ENCODE measurements at places on chromosomes 7 and 10. TPM values are rescaled to one million over a fixed set of nuclear protein-coding genes. Genes with fewer than 3 reads are reported as not detected.

- DNase-seq: no peak
- H3K4me3 ChIP-seq: no peak overlapping the region
- H3K27me3 ChIP-seq: no peaks in the 10 kb centered on the region
These were observed 159.5 kb upstream of the ZMIZ1 start for GRCh38 chr10:78909221-78909620.

Gene GPR15LG
- total RNA-seq: not detected

Gene DOCK1
- 16.8 TPM for total RNA-seq

Gene PARD3
- total RNA-seq: 41.6 TPM

GRCh38 chr7:126957443-126957842, 295.3 kb downstream of the GRM8 start:
- H3K4me1 ChIP-seq: no peaks in the 10 kb centered on the region
- H3K36me3 ChIP-seq: no peaks in the 10 kb centered on the region
- no peaks in the 10 kb centered on the region for H3K27me3 ChIP-seq
- no peak overlapping the region for H3K4me3 ChIP-seq
- no peak for DNase-seq
- no peak overlapping the region for H3K27ac ChIP-seq

GRCh38 chr7:99997545-99998137, 17.8 kb upstream of the ZKSCAN1 start:
- H3K27ac ChIP-seq: peak overlapping the region; percentile 64
- H3K36me3 ChIP-seq: no peaks in the 10 kb centered on the region
- H3K27me3 ChIP-seq: no peaks in the 10 kb centered on the region
- no peak for DNase-seq

Gene SYNPO2L
- total RNA-seq: 230 TPM

DNA sequence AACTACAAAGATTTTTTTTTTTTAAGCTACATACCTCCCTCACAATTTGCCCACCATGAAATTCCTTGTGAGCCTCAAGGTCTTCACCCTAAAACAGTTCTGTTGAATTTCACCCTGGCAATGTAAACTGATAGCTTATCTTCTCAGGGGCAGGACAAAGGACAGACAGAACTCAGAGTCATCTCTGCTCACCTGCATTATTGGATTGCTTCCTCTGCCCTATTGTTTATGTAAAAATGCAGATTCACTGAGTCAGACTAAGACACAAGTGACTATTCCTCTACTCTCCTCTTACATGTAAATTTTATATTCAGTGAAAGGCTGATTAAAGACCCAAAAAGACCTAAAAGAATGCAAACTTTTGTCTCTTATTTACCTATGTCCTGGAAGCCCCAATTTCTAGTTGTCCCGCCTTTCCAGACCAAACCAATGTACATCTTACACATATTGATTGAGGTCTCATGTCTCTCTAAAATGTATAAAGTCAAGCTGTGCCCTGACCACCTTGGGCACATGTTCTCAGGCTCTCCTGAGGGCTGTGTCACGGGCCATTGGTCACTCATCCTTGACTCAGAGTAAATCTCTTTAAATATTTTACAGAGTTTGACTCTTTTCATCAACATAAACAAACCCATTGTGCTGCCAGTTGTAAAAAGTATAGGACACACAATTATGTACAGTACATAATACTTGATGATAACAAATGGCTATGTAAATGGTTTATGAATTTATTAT, 440.2 kb downstream of the HTR7 start:
- H3K27me3 ChIP-seq: no peaks in the 10 kb centered on the region
- H3K36me3 ChIP-seq: no peaks in the 10 kb centered on the region
- H3K4me1 ChIP-seq: no peaks in the 10 kb centered on the region
- no peak overlapping the region for H3K27ac ChIP-seq
- H3K4me3 ChIP-seq: no peak overlapping the region

Gene LMOD2
- 374 TPM for total RNA-seq

DNA sequence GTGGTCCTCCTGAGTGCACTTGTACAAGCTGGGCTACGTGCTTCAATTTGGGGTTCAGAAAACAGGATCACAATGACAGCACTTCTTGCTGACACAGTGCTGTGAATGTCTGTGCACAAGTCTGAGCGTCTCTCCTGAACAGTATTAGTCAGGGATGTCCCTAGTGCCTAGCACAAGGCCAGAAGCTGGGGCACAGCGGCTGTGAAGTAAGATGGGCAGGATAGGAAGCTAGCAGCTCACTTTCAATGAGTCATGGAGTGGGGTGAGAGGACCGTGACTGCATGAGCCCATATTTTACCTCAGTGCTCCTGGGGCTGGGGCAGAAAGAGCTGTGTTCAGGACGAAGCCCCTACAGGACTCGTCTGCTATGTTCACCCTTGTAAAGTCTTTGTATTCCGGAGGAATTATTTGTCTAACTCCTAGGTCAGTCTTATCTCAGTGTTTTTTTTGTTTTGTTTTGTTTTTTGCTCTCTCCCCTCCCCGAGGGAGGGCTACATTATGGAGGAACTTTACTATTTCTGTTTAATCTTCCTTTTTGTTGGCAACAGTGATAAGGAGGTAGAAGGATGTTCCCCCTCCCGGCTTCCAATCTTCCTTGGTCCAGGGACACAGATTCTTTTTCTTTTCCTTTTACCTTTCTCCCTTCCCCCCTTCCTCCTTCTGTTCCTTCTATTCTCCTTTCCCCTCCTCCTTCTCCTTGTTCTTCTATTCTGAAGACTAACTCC, 2.8 kb upstream of the LRMDA start:
- no peak for DNase-seq
- H3K27ac ChIP-seq: no peak overlapping the region
- H3K4me1 ChIP-seq: no peaks in the 10 kb centered on the region
- no peak overlapping the region for H3K4me3 ChIP-seq

GRCh38 chr7:156464339-156464738, 176.2 kb upstream of the RNF32 start:
- H3K4me3 ChIP-seq: no peak overlapping the region
- no peaks in the 10 kb centered on the region for H3K27me3 ChIP-seq
- DNase-seq: no peak
- H3K27ac ChIP-seq: no peak overlapping the region
- no peaks in the 10 kb centered on the region for H3K4me1 ChIP-seq
- no peaks in the 10 kb centered on the region for H3K36me3 ChIP-seq

Gene PTN
- total RNA-seq: 26.2 TPM

DNA sequence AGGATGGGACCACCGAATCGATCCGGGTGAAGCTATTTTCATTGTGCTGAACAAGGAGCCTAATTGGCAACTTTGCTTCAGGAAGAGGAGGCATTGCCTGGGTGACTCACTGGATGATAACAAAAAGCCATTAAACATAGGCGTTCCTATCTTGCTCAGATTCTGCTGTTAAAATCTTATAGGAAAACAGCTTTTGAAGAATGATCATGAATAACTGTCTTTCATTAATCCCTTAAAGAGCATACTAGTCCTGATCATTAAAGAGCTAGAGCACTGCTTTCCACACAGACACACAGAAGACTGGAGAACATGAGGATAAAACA, 174.2 kb upstream of the IMMP2L start:
- H3K27me3 ChIP-seq: no peaks in the 10 kb centered on the region
- H3K36me3 ChIP-seq: peaks cover 21% of the 10 kb centered on the region
- H3K27ac ChIP-seq: no peak overlapping the region
- no peaks in the 10 kb centered on the region for H3K4me1 ChIP-seq

Gene HOXA6
- total RNA-seq: not detected

- no peaks in the 10 kb centered on the region for H3K4me1 ChIP-seq
- no peak overlapping the region for H3K4me3 ChIP-seq
- H3K27me3 ChIP-seq: no peaks in the 10 kb centered on the region
- no peak overlapping the region for H3K27ac ChIP-seq
These were observed 68.4 kb upstream of the ADO start for GRCh38 chr10:62736168-62736546.

- no peak overlapping the region for H3K27ac ChIP-seq
- no peaks in the 10 kb centered on the region for H3K36me3 ChIP-seq
- no peaks in the 10 kb centered on the region for H3K27me3 ChIP-seq
- peak; percentile 58 for DNase-seq
These were observed 14.2 kb upstream of the PDCD4 start for GRCh38 chr10:110857265-110858171.

GRCh38 chr7:94562525-94562924, 52.9 kb downstream of the CASD1 start:
- H3K27ac ChIP-seq: no peak overlapping the region
- no peak overlapping the region for H3K4me3 ChIP-seq
- H3K4me1 ChIP-seq: no peaks in the 10 kb centered on the region

DNA sequence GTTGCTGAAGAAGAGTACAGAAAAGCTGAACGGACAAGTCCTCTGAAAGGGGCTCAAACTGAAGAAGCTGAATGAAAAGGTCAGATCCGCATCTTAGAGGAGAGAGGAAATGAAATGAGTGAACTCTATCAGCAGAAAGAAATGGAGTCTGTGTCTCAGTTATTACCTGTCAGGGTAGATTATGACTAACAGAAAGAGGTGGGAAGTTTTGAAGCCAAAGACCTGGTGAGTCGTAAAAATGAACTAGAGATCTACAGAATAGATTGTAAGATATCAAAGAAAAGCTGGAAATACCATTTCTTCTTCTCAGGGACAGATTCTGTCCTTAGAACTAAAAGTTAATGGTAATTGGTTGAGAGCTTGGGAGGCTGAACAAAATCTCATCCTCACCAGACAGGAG, 11.1 kb upstream of the MBL2 start:
- no peak overlapping the region for H3K27ac ChIP-seq
- no peaks in the 10 kb centered on the region for H3K36me3 ChIP-seq
- no peak overlapping the region for H3K4me3 ChIP-seq
- H3K4me1 ChIP-seq: no peaks in the 10 kb centered on the region
- no peak for DNase-seq

Gene HOXA10
- not detected for total RNA-seq

DNA sequence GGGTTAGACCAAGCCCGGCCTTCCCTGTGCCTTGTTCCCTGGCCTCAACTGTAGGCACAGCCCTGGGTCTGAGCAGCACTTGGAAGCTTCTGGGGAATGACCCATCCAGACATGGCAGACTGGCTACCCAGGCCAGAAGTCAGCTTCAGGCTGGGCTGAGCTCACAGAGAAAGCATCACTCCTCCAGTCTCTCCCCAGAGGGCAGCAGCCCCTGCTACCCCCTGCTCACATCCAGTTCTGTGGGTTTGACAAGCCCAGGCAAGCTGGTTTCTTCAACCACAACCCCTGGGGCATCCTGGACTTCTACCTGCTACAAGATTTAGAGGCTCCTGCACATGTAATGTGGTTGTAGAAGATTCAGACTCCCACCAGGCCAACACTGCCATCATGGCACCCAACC, 9.0 kb downstream of the C10orf71 start:
- H3K27ac ChIP-seq: no peak overlapping the region
- H3K36me3 ChIP-seq: peaks cover 3% of the 10 kb centered on the region
- no peak for DNase-seq
- peaks cover 27% of the 10 kb centered on the region for H3K4me1 ChIP-seq
- no peak overlapping the region for H3K4me3 ChIP-seq

Gene KCNMA1
- 2.3 TPM for total RNA-seq

- no peaks in the 10 kb centered on the region for H3K27me3 ChIP-seq
- no peak for DNase-seq
- H3K4me1 ChIP-seq: no peaks in the 10 kb centered on the region
- H3K4me3 ChIP-seq: no peak overlapping the region
- H3K36me3 ChIP-seq: no peaks in the 10 kb centered on the region
These were observed 307.9 kb downstream of the SNX13 start for GRCh38 chr7:17632384-17632783.

DNA sequence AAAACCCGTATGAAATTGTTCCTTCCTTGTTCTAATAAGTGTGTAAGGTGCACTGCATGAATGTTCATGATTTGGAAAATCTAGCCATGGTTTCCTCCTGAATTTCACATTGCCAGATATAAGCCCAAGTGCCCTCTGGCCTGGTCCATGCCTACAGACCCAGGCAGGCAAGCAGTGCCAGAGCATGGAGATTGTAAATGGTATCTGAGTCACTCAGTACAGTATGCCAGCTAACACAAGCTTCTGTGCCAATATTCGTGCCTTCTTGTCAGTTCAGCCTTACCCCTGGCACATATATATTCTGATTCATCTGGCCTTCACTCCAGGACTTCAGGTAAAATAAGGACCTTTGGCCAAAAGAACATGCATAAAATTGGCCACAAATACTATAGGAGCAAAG, 38.4 kb upstream of the PDE1C start:
- no peaks in the 10 kb centered on the region for H3K27me3 ChIP-seq
- no peak overlapping the region for H3K4me3 ChIP-seq
- no peaks in the 10 kb centered on the region for H3K36me3 ChIP-seq
- no peak overlapping the region for H3K27ac ChIP-seq
- H3K4me1 ChIP-seq: no peaks in the 10 kb centered on the region

GRCh38 chr7:133124974-133125373, 43.1 kb upstream of the CHCHD3 start:
- H3K27ac ChIP-seq: no peak overlapping the region
- H3K36me3 ChIP-seq: no peaks in the 10 kb centered on the region
- no peaks in the 10 kb centered on the region for H3K4me1 ChIP-seq
- no peak overlapping the region for H3K4me3 ChIP-seq
- DNase-seq: no peak
- no peaks in the 10 kb centered on the region for H3K27me3 ChIP-seq

- no peaks in the 10 kb centered on the region for H3K27me3 ChIP-seq
- DNase-seq: peak; percentile 61
- no peak overlapping the region for H3K27ac ChIP-seq
- H3K36me3 ChIP-seq: no peaks in the 10 kb centered on the region
- no peak overlapping the region for H3K4me3 ChIP-seq
- no peaks in the 10 kb centered on the region for H3K4me1 ChIP-seq
These were observed 32.0 kb upstream of the PLEKHA1 start for GRCh38 chr10:122342293-122343134.

DNA sequence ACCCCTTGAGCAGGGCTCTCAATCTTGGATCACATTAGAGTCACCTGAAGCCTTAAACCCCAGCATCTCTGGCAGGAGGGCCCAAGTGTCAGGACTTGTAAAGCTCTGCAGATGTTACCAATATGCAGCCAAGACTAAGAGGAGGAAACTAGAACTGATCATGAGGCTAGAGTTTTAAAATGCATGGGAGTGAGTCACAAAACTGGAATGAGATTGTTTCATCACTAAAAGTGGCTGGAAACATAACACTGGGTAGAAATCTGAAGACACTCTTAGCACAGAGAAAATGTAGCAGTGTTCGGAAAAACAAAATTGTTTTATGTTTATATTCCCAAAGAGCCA, 63.3 kb upstream of the GHITM start:
- no peaks in the 10 kb centered on the region for H3K27me3 ChIP-seq
- H3K36me3 ChIP-seq: no peaks in the 10 kb centered on the region
- H3K27ac ChIP-seq: peak overlapping the region; percentile 68
- DNase-seq: no peak

Gene CHCHD2
- 439 TPM for total RNA-seq

GRCh38 chr7:2431260-2431867, 28.0 kb downstream of the CHST12 start:
- DNase-seq: no peak
- H3K27me3 ChIP-seq: no peaks in the 10 kb centered on the region
- H3K4me1 ChIP-seq: no peaks in the 10 kb centered on the region
- H3K4me3 ChIP-seq: no peak overlapping the region

Gene PAPSS2
- total RNA-seq: 26.6 TPM

GRCh38 chr10:8873310-8873709, 818.8 kb downstream of the GATA3 start:
- H3K36me3 ChIP-seq: no peaks in the 10 kb centered on the region
- H3K4me1 ChIP-seq: no peaks in the 10 kb centered on the region
- no peaks in the 10 kb centered on the region for H3K27me3 ChIP-seq
- H3K27ac ChIP-seq: no peak overlapping the region

GRCh38 chr10:111200505-111201186, 123.8 kb downstream of the ADRA2A start:
- DNase-seq: no peak
- H3K4me1 ChIP-seq: no peaks in the 10 kb centered on the region
- H3K36me3 ChIP-seq: no peaks in the 10 kb centered on the region

GRCh38 chr10:68099736-68100135, 9.6 kb upstream of the MYPN start:
- no peak overlapping the region for H3K4me3 ChIP-seq
- H3K36me3 ChIP-seq: no peaks in the 10 kb centered on the region
- DNase-seq: no peak
- H3K4me1 ChIP-seq: no peaks in the 10 kb centered on the region
- H3K27me3 ChIP-seq: no peaks in the 10 kb centered on the region

Data from right atrium auricular region (tissue), 2 donors.